Uterus (tissue), 4 donors: ENCODE measurements at places on chromosomes 5 and 9.
A peak's percentile ranks its signal among the peaks of the same experiment; 100 is the strongest.

GRCh38 chr5:113379936-113380806 lies 54.6 kb downstream of the TSSK1B start:
- no peak for DNase-seq

GRCh38 chr9:94056442-94056974 lies 27.8 kb upstream of the PTPDC1 start:
- no peak for DNase-seq

DNA sequence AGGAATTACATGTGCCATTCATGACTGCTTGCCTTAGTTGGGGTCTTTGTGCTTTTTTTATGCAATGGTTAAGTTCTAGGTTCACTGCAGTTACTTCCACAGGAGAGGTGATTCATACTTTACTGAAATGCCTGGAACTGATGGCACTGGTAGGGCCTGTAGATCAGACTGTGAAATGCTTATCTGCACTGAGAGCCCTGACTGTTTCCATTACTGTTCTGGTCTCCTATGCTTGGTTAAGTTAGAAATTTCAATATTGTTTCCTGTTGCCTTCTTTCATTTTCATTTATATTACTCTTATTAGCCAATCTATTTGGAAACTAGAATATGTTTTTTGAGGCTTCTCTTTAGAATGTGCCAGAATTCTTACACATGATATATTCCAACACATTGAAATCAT lies 484.1 kb upstream of the SEMA6A start:
- no peak for DNase-seq

GRCh38 chr5:573976-574375 lies 38.2 kb upstream of the CEP72 start:
- no peak for DNase-seq

DNA sequence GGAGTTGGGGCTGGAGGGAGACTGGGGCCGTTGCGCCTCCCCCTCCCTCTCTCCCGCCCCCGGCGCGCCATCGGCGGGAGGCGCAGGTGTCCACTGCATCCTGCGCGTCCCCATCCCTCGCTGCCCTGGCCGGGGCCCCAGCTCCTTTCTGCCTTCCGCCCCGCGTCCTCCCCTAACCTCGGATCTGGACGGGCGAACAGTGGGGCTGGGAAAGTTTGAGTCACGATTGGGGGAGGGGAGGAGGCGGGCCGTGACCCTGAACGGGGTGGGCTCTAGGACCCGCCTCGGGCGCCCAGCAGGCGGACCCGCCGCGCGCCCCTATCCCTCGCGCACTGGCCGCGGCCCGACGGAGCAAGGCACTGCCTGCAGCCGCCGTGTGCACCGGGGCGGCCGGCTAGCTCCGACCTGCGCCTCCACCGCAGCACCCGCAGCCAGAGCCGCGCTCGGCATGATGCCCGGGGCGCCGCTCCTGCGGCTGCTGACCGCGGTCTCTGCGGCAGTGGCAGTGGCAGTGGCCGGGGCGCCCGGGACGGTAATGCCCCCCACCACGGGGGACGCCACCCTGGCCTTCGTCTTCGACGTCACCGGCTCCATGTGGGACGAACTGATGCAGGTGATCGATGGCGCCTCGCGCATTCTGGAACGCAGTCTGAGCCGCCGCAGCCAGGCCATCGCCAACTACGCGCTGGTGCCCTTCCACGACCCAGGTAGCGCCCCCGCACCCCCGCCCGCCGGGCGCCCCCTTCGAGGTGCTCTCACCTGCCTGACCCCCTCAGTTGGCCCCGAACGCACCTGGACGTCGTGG lies at the start of gene HMCN2:
Gene HMCN2, plus strand, starts transcription at position 330 of the 805 bp plus-strand sequence. Its CDS starts 119 bp downstream, at position 449.
- DNase-seq: no peak

GRCh38 chr5:146079695-146080373 lies 25.5 kb downstream of the PLAC8L1 start:
- no peak for DNase-seq

DNA sequence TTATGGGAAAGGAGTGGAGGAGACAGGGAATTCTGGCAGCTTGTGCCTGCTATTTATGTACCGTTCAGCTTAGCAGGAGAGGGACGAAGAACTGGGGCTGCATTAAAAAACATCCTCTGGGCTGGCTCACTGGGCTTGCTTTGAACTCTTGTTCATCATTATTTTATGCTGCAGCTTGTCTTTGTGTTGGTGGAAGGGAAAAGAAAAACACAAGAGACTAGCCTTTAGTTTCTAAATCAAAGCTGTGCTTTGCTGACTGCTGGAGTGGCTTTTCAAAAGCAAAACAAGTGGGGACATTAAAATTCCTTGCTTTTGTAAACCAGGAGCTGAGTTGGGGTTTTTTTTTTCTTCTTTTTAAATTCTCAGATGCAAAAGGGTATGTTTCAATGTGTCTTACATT lies 5.9 kb upstream of the RGMB start:
- no peak for DNase-seq

- DNase-seq: no peak
Measured at GRCh38 chr5:17064241-17064640, 128.2 kb upstream of the MYO10 start.

DNA sequence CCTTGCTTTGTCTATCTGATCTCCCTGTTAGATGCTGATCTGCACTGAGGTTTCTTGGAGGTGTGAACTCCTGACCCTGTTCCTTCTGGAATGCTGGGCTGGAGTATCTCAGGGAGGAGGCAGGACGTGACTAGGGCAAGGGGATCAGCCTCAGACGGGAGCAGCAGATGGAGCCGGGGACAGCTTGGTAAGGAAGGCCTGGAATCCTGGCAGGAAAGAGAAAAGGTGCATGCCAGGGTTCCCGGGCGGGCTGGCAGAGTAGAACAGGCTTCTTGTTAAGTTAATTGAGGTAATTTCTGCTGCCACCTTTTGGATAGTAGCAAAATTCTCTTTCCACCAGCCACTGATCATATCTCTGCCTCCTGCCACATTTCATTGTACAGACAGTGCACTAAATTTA lies 180.9 kb downstream of the ZNF462 start:
- no peak for DNase-seq

GRCh38 chr9:86944796-86945727 lies 2.2 kb downstream of the GAS1 start:
- no peak for DNase-seq

DNA sequence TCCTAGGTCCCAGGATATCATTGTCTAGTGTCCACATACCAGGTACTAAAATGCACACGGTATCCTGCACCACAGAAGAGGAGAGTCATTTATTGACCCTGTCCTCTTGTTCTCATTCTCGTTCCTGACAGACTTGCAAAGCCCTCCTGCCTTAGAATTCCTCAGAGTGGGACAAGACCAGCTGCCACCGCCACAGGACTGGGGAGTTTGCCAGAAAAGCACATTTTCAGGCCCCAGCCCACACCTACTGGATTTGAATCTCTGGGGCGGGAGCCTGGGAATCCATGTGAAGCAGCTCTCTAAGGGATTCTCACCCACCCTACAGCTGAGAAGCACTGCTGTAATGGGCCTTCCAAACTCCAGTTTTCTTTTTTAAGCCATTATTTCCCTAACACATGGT lies 68.0 kb upstream of the FANCC start:
- no peak for DNase-seq

- DNase-seq: peak; percentile 12
Measured at GRCh38 chr9:133770076-133770777, 32.1 kb upstream of the SARDH start.

- DNase-seq: no peak
Measured at GRCh38 chr5:71892641-71893365, 173.7 kb downstream of the CARTPT start.

DNA sequence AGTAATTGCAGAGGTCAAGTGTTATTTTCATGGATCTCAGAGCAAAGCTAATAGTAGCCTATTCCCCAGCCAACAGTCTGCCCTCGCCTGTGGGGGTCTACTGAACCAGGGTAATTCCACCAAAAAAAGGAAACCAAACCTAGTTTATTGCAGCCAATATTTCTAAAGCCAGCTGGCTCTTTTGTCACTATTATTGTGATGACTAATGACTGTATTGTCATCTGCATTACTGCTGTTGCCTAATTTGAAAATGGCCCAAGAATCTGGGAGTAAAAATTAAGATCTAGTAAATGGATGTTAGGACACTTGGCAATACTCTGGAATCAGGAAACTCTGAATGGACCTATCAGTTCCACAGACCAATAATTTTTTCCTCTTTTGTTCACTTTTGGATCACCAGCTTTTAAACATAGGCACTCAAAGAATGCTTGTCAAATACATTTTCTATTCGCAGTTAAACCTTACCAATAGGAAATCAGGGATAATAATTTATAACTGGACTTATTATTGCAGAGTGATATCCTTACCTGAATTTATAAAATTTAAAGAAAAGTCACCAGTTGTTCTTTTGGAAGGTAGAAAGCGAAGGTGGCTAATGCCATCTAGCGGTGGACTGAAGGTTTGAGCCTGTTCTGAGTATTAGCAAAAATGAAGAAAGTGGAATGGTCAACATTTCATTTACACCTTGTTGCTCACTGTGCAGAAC lies 69.2 kb downstream of the SYK start:
- DNase-seq: no peak

- DNase-seq: no peak
Measured at GRCh38 chr5:119332978-119333401, 22.8 kb upstream of the TNFAIP8 start.

DNA sequence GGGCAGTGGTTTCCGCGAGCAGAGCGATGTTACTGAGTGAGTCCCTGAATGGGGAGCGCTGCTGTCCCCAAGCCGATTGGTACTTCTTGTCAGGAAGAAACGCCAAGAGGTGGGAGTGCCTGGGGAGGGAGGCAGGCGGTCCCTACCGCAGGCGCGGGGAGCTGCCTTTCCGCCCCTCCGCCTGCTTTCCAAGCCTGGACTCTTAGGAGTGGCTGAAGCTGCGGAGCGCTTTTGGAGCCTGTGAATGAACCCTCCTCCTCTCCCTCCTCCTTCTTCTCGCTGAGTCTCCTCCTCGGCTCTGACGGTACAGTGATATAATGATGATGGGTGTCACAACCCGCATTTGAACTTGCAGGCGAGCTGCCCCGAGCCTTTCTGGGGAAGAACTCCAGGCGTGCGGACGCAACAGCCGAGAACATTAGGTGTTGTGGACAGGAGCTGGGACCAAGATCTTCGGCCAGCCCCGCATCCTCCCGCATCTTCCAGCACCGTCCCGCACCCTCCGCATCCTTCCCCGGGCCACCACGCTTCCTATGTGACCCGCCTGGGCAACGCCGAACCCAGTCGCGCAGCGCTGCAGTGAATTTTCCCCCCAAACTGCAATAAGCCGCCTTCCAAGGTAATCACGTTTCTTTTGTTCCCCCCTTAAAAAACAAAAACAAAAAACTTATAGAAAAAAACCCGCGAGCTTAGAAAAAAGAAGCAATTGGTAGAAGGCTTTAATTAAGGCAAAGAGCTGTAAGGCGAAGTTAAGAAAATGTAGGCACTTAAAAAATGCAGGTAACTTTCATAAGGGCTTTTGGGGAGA lies at the start of gene VCAN:
Gene VCAN, plus strand, starts transcription at position 340 of the 808 bp plus-strand sequence. CDS start 11,775 bp downstream, outside the sequence.
- peak; percentile 53 for DNase-seq

DNA sequence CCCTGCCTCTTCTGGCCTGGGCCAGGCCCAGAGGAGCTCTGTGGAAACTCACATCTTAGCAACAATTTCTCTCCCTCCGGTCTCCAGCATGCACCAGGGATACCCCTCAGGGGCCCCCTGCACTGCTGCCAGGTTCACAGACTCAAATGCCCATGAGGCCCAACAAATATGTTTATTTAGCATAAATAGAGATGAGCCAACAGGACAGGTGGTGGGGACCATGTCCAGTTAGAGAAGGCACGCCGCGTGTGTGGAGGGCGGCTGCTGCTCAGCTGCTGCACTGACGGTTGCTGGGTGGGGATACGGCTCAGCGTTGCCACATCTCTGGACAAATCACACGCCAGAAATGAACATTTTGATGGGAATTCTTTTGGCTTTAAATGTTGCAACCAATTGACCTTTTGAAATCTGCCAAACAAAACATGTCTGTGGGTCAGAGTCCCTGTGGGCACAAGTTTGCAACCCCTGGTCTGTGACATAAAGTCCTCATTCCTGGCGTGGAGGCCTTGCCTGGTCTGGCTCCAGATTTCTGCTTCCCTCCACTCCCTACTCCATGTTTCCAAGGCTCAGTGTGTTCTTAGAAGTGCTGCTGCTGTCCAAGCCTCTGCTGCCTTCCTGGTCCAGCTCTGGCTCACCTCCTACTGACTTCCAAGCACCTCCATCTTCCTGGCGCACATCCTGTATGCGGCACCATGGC lies 88.9 kb downstream of the AMBP start:
- peak; percentile 74 for DNase-seq

DNA sequence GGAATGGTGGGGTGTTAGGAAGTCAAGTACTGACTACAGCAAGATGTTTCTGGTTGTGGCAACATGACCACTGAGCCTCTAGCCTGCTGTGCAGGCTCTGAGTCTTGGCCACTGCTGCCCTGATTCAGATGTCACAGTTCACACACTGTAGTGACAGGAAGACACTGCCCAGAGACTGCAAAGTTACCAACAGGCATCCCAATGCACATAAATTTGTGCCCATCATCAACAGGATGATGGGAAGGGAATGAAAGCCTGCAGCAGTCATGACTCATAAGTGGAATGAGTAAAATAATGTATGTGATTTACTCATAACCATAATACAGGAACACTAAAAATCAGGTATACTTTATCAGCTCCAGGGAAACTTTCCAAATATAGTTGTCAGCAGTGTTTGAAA lies 251.6 kb upstream of the HAPLN1 start:
- no peak for DNase-seq

- DNase-seq: no peak
Measured at GRCh38 chr5:161369022-161369421, 177.5 kb downstream of the GABRB2 start.

GRCh38 chr9:135647884-135648283 lies 8.5 kb upstream of the GLT6D1 start:
- DNase-seq: no peak

DNA sequence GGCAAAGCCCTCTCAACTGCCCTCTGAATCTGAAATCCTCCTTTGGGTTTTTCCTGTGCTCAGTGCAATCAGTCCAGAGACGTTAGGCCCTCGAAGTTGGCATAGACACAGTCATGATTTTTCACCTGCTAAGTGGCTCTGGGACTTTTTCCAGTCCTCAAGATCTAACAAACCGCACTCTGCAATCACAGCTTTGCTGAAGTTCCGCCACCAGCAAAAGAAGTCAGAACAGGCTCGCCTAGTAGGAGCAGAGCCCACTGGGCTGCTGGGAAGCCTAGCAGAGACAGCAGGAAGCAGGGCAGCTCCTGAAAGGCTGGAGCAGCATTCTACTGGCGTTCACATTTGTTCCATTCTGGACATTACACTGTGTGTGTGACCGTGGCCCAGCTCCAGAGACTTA lies 222.8 kb upstream of the KIF2A start:
- DNase-seq: no peak
